A673 (cell line): ENCODE measurements at places on chromosomes 3 and 15. TPM values are rescaled to one million over a fixed set of nuclear protein-coding genes. Genes with fewer than 3 reads are reported as not detected.
A peak's percentile ranks its signal among the peaks of the same experiment; 100 is the strongest.

DNA sequence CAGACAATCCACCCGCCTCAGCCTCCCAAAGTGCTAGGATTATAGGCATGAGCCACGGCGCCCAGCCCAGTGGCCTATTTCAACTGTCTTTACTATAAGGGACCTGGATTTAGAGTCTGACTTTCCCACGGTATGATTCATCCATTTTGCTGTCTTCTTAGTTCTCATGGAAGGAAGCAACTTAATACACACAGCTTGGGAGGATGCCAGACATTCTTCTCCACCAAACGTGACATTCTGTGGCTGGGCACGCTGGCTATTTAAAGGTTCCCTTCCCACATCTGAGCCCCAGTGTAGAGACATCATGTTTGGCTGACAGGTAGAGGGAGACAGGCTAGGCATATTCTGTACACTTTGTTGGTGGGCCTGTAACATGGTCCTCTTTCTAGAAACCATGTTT, 26.2 kb downstream of the FAM43A start:
- peak; percentile 81 for DNase-seq
- H3K36me3 ChIP-seq: no peaks in the 10 kb centered on the region
- no peak overlapping the region for H3K4me3 ChIP-seq

- H3K27ac ChIP-seq: no peak overlapping the region
- H3K36me3 ChIP-seq: no peaks in the 10 kb centered on the region
- DNase-seq: no peak
- no peak overlapping the region for H3K4me3 ChIP-seq
- H3K27me3 ChIP-seq: no peaks in the 10 kb centered on the region
Measured at GRCh38 chr3:105505170-105505569, 138.5 kb downstream of the ALCAM start.

DNA sequence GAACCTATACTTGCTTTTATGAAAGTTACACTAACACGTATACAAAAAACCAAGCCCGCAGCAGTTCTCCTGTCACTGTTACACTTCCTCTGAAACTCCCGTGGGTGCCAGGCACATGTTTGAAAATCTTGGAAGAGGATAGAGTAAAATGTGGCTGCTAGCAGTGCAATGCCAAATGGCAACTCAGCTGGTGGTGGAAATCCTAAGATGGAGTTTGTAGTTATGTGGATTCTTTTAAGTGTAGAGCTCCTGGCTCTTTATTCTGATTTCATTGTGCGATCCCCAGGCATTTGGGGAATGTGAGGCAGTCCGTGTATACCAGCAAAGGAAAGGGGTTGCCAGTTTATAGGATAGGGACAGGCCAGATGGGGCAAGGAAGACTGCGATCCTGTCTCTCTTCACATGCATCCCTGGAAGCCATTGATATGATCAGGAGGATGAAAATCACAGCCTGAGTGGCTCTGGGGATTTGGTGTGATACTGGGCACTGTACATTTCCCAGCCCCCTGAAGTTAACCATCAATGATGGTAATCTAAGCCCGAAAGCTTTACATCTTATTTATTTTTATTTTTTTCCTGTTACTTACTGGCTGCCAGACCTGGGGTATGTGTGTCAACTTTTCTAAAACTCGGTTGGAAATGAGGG, 1.1 kb downstream of the STAC start:
- no peak overlapping the region for H3K27ac ChIP-seq
- peaks cover 14% of the 10 kb centered on the region for H3K27me3 ChIP-seq
- no peak for DNase-seq
- H3K4me1 ChIP-seq: no peaks in the 10 kb centered on the region
- peak overlapping the region; percentile 50 for H3K4me3 ChIP-seq

GRCh38 chr15:99307735-99308134, 56.5 kb downstream of the LRRC28 start:
- H3K4me3 ChIP-seq: no peak overlapping the region
- H3K27ac ChIP-seq: no peak overlapping the region
- peaks cover 29% of the 10 kb centered on the region for H3K4me1 ChIP-seq

- peaks cover 45% of the 10 kb centered on the region for H3K4me1 ChIP-seq
- no peak for DNase-seq
- H3K27ac ChIP-seq: peak overlapping the region; percentile 39
- no peak overlapping the region for H3K4me3 ChIP-seq
Measured at GRCh38 chr3:179436517-179436916, 14.8 kb downstream of the GNB4 start.

- H3K27me3 ChIP-seq: no peaks in the 10 kb centered on the region
- no peaks in the 10 kb centered on the region for H3K36me3 ChIP-seq
- DNase-seq: no peak
- no peaks in the 10 kb centered on the region for H3K4me1 ChIP-seq
- H3K4me3 ChIP-seq: no peak overlapping the region
Measured at GRCh38 chr3:12752809-12753208, 6.2 kb downstream of the TMEM40 start.

TMEM212 gene
- total RNA-seq: not detected in 2 replicates

- H3K4me3 ChIP-seq: no peak overlapping the region
- no peak for DNase-seq
- H3K27me3 ChIP-seq: no peaks in the 10 kb centered on the region
- no peaks in the 10 kb centered on the region for H3K36me3 ChIP-seq
Measured at GRCh38 chr15:63015618-63016017, 26.9 kb upstream of the TPM1 start.

GRCh38 chr15:54577476-54578250, 599.4 kb downstream of the UNC13C start:
- H3K36me3 ChIP-seq: no peaks in the 10 kb centered on the region
- H3K4me3 ChIP-seq: no peak overlapping the region
- H3K27me3 ChIP-seq: no peaks in the 10 kb centered on the region
- no peak for DNase-seq
- H3K4me1 ChIP-seq: no peaks in the 10 kb centered on the region

GRCh38 chr3:115388166-115388565, 235.1 kb upstream of the GAP43 start:
- H3K4me1 ChIP-seq: no peaks in the 10 kb centered on the region
- H3K4me3 ChIP-seq: no peak overlapping the region
- DNase-seq: no peak
- H3K27me3 ChIP-seq: no peaks in the 10 kb centered on the region
- H3K36me3 ChIP-seq: no peaks in the 10 kb centered on the region
